Tibial nerve (tissue), 4 donors: ENCODE measurements at places on chromosomes 5 and 9. TPM values are rescaled to one million over a fixed set of nuclear protein-coding genes. Genes with fewer than 3 reads are reported as not detected.

DNA sequence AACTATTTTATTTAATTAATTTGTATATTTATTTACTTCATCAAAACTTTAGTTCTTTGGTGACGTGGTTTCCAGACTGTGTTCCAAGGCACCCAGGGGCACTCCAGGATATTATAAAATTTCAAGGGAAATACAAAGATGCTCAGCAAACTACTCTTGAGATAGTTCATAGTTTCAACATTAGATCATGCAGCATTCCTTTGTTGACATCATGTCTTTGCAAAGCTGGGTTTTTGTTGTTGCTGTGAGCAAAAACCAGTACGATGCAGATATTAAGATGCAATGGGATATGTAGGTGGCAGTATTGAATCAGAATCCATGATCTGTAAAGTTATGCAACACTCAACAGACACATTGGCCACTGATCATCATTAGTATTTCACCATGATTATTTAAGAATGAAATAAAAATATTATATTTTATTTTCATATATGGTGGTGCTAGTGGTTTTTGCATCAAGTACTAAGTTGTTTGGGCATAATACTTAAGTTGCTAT is 219.7 kb downstream of the ADCY2 start:
- no peaks in the 10 kb centered on the region for H3K36me3 ChIP-seq
- no peaks in the 10 kb centered on the region for H3K27me3 ChIP-seq
- H3K4me3 ChIP-seq: no peak overlapping the region
- no peak overlapping the region for H3K27ac ChIP-seq
- H3K4me1 ChIP-seq: no peaks in the 10 kb centered on the region

The SLC35D2 gene
- 25.1 TPM for total RNA-seq

- no peak for DNase-seq
- H3K27ac ChIP-seq: no peak overlapping the region
Measured at GRCh38 chr5:156534085-156534484, 207.1 kb downstream of the SGCD start.

DNA sequence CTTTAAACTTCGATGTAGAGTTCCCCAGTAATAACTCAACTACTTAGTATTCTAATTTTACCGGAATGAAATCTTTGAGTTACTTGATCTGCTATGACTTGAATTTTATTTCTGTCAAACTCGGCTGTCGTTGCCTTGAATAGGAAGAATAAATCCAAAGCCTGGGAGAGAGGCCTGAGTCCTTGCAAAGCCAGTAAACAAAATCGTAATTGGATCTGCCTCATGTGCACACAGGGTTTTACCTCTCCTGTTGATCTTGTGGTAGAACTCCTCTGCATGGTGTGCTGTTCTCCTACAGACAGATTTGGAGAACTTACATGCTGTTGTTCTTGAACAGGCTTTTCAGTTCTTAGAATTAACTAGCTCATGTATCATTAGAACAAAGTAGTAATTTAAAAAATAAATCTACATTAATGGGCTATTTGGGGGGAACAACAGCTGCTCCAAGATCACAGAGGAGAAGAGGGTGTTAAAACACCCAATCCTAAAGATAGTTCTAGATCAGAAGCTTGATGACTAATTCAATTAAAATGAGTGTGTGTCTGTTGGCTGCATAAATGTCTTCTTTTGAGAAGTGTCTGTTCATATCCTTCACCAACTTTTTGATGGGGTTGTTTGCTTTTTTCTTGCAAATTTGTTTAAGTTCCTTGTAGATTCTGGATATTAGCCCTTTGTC is 28.9 kb downstream of the HSPB3 start:
- H3K27ac ChIP-seq: no peak overlapping the region
- DNase-seq: no peak
- no peak overlapping the region for H3K4me3 ChIP-seq
- H3K27me3 ChIP-seq: no peaks in the 10 kb centered on the region
- H3K4me1 ChIP-seq: no peaks in the 10 kb centered on the region

The FBXL7 gene
- total RNA-seq: 33.6 TPM

The PRSS3 gene
- total RNA-seq: not detected

The POLR3G gene
- total RNA-seq: 6.3 TPM

GRCh38 chr5:132438917-132439316 is 51.7 kb downstream of the IRF1 start:
- H3K27me3 ChIP-seq: no peaks in the 10 kb centered on the region
- H3K27ac ChIP-seq: peak overlapping the region; percentile 88
- H3K4me1 ChIP-seq: peaks cover 41% of the 10 kb centered on the region
- H3K36me3 ChIP-seq: no peaks in the 10 kb centered on the region
- no peak for DNase-seq
- no peak overlapping the region for H3K4me3 ChIP-seq

DNA sequence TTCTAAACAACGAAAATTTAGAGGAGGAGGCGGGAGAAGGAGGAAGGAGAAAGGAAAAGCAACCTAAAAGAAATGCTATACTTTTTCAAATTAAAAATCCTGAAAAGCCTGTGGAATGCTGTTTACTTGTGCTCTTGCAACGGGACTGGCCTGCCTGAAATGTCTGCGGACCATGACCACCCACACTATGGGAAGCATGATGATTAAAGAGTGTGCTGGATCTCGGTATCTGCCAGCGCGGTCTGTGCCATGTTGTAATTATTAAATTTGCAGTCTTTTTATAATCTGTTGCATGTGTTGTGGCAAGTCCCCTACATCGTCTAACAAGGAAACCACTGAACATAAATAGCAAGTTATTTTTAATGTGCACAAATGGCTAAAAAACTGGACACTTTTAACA is 111.4 kb downstream of the FANCC start:
- no peaks in the 10 kb centered on the region for H3K36me3 ChIP-seq
- DNase-seq: no peak
- H3K27ac ChIP-seq: no peak overlapping the region
- H3K27me3 ChIP-seq: no peaks in the 10 kb centered on the region
- no peak overlapping the region for H3K4me3 ChIP-seq

- H3K36me3 ChIP-seq: no peaks in the 10 kb centered on the region
- peak overlapping the region; percentile 92 for H3K4me3 ChIP-seq
Measured at GRCh38 chr9:35690614-35691333, 1.0 kb upstream of the TPM2 start.

DNA sequence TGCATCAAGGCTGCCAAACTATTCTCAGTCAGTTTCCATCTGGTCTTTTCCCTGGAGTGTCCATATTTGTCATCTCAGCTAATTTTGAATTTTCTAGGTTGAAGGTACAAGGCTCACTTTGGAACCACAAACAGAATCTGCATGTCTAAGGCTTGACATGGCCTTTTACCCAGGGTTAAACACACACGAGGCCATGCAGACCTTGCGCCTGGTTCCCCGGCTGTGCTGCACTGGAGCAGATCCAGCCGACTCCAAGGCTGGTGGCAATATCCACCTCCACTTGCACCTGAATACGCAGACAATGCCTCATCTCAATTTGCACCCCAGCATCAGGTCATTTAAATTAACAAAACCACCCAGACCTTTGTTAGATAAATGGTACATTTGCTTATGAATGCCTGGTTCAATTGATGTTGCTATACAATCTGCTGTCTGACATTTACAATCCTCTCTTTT is 276.2 kb downstream of the HSPA4 start:
- no peak overlapping the region for H3K27ac ChIP-seq
- no peak overlapping the region for H3K4me3 ChIP-seq
- no peaks in the 10 kb centered on the region for H3K36me3 ChIP-seq
- no peak for DNase-seq
- H3K27me3 ChIP-seq: no peaks in the 10 kb centered on the region
